ENCODE measurements at places on chromosomes 11 and 22. TPM values are rescaled to one million over a fixed set of nuclear protein-coding genes. Genes with fewer than 3 reads are reported as not detected.

CABP7 gene
- not detected for total RNA-seq

SHANK2 gene
- 2.0 TPM for total RNA-seq

ISX gene
- total RNA-seq, result not detected

JAML gene
- 4.5 TPM for total RNA-seq

EIF3M gene
- 163 TPM for total RNA-seq

All from tibial nerve (tissue), 4 donors.